ENCODE measurements at places on chromosomes 2 and 18. TPM values are rescaled to one million over a fixed set of nuclear protein-coding genes. Genes with fewer than 3 reads are reported as not detected.

SIGLEC15 gene
- not detected for total RNA-seq

DNA sequence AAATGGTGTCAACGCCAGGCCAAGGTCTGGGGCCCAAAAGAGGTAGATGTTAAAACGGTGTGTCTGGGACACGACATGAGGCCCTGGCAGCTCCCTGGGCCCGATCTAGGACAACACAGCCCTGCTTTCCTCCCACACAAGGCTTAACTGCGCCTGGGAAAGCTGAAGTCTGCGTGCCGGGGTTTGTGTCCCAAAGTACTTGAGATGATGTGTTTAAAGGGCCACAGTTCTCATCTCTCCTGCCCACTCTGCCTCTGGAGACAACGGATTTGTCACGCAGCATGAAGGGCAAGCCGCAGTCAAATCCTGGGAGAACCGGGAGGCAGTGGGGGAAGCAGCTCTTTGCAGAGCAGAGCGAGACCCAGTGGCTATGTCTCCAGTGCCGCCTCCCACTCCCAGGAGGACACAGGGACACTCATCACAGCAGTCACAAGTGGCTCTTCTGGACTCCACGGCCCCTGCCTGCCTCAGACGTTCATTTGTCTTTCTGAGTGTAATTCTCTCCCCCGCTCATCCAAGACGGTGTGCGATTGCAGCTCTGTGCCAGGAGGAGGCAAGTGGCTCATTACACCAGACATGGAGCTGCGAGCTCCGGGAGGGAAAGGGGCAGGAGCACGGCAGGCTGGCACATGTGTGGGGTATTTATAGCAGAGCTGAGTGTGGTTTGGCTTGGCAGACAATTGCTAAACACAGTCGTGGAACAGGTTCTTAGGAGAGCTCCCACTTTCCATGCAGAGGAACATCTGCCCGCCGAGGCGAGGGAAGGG is 57.7 kb upstream of the SEMA4C start:
- no peak overlapping the region for H3K27ac ChIP-seq
- H3K4me1 ChIP-seq, result no peaks in the 10 kb centered on the region

- H3K4me3 ChIP-seq, result peak overlapping the region; percentile 84
- H3K4me1 ChIP-seq, result peaks cover 26% of the 10 kb centered on the region
- DNase-seq, result no peak
- H3K36me3 ChIP-seq, result no peaks in the 10 kb centered on the region
- no peaks in the 10 kb centered on the region for H3K27me3 ChIP-seq
Measured at GRCh38 chr2:230864122-230864604, 579 bp upstream of the ITM2C start.

GRCh38 chr18:79576686-79577351 is 102.8 kb upstream of the CTDP1 start:
- H3K27ac ChIP-seq, result no peak overlapping the region
- H3K36me3 ChIP-seq, result no peaks in the 10 kb centered on the region
- DNase-seq, result peak; percentile 44
- H3K27me3 ChIP-seq, result no peaks in the 10 kb centered on the region
- H3K4me1 ChIP-seq, result no peaks in the 10 kb centered on the region
- no peak overlapping the region for H3K4me3 ChIP-seq

DNA sequence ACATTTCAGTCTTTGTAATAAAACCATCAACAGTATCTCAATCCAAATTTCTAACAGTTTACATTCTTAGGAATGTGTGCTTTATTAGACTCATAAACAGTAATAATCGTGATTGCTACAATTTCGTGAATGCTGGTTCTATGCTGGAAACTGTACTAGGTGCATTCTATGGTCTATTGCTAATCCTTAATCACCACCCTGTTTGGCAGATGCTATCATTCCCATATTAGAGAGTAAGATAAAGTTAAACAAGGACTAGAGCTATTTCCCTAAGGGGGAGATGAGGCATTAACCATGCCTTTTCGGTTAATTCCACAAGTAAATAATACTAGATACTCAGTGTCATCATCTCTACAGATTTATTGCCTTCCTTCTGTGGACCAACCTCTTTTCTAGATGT is 244.0 kb downstream of the PAX3 start:
- no peaks in the 10 kb centered on the region for H3K36me3 ChIP-seq
- no peak for DNase-seq
- no peak overlapping the region for H3K4me3 ChIP-seq
- H3K4me1 ChIP-seq, result no peaks in the 10 kb centered on the region
- H3K27me3 ChIP-seq, result no peaks in the 10 kb centered on the region

TBR1 gene
- total RNA-seq, result not detected

Data from Peyer's patch (tissue), 4 donors.